ENCODE measurements at places on chromosomes 3 and 15.

DNA sequence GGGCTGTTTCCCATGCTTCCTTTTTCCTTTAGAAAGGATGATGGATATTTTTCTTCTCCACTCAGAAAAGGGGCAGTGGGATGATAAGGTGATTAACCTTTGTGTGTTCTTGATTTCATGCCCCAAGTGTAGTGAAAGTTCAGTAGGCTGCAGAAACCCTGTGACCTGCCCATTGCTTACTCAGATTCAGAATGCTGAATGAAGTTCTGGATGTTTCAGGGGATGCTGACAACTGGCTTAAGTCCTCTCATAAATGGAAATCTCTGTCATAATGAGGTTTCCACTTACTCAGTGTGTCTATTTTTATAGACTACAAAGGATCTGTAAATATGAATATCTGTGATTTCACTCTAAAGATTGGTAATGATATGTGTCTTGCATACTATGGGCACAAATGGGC lies 471.3 kb upstream of the TPRG1 start:
- no peak for DNase-seq

GRCh38 chr15:70480196-70480856 lies 283.0 kb downstream of the UACA start:
- DNase-seq, result no peak

GRCh38 chr3:22920006-22920405 lies 283.1 kb upstream of the UBE2E2 start:
- no peak for DNase-seq

- no peak for DNase-seq
These were observed 32.7 kb downstream of the TRANK1 start for GRCh38 chr3:36911990-36912804.

DNA sequence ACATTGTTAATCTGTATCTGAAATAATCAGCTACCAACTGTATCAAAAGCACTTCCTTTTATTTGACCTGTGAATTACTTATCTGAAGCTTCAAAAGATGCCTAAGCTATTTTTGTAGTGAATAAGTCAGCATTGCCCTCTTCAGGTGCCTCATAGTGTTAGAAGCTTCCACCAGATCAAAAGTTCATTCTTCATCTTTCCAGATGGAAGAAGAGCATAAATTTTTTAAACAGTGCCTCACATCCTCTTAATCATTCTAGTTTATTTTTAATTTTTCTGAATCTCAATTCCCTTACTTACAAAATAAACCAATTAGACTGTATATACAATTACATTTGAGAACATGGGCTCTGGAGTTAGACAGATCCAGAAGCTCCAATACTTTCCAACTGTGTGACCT lies 65.0 kb downstream of the MYO5A start:
- DNase-seq, result no peak

All from amniotic stem cell (primary cell).